ENCODE measurements at places on chromosomes 6 and 20.

DNA sequence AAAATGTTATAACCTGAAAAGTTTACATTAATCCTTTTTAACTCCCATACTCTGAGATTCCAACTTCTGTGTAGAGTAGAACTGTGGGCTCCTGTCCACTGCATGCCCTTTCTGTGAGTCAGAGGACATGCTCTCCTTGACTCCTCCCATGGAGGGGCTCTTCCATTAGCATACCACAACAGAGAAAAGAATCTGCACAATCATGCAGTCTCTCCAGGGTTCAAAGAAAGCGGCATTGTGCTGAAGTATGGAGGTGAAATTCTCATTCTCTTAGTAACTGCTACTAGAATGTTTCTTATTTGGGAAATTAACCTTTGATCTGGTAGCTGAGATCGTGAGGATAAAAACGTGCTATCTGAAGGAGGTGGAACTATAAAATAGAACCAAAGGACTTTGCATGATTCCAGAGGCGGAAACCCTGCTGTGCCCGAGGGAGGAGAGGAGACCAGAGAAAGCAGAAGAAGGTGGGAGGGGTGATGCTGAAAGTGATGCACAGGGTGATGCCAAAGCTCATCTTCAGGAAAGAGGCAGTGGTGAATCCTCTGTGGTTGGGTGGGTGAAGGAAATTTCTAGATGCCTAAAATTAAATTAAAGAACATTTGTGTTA, 202.2 kb upstream of the PCSK2 start:
- DNase-seq, result no peak

GRCh38 chr6:52576054-52576391, 837 bp downstream of the TRAM2 start:
- DNase-seq, result no peak

DNA sequence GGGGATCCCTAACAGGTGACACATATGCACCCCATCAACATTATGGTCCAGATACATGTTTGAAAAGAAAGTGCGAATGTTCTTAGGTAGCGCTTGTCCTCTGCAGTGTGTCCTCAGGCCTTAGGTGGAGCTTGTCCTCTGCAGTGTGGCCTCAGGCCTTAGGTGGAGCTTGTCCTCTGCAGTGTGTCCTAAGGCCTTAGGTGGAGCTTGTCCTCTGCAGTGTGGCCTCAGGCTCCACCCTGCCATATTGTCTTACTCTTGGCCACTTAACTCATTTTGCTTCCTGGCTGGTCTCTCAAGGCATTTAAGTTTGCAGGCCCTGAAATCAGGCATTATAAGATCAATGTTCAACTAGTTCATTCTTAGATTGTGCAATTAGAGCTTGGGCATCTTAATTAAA, 74.7 kb upstream of the SCP2D1 start:
- DNase-seq, result no peak

- DNase-seq, result no peak
Measured at GRCh38 chr6:112606656-112607435, 259.7 kb downstream of the RFPL4B start.

- DNase-seq, result peak; percentile 6
Measured at GRCh38 chr20:33169176-33169794, 1.3 kb downstream of the BPIFA2 start.

DNA sequence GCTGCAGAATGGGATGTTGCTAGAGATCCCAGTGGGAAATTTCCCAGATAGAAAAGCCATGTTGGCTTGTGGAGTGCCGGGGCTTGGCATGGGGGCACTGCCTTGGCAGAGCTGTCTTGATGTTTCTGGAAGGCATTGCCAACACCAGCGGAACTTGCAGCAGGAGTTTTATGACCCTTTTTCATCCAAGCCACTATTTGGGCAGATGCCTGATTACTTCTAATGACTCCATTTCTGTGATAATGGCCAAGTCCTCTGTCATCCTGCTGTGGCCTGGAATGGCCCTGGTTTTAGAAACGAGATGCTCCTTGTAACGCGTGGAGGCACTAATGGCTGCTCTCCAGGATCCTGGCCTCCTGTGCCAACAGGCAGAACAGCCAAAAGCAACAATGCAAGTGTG, 229.0 kb downstream of the ZNF217 start:
- no peak for DNase-seq

DNA sequence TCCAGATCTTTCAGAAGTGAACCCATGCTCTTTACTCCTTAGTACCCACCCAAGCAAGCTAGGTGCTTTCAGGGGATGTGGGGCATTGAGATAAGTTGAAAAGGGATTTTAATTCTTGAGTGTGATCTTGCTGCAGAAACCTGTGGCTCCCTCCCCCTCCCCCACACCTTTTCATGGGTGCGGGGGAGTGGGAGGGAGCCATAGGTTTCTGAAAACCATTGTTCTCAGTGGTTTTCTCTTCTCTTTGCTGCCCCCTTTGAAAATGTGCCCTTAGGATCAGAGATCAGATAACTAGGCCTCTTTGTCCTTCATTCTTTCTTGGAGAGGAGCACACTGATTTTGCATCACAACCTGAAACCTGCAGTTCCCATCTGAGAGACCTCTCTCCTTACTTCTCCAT, 2.4 kb downstream of the PCSK2 start:
- no peak for DNase-seq

DNA sequence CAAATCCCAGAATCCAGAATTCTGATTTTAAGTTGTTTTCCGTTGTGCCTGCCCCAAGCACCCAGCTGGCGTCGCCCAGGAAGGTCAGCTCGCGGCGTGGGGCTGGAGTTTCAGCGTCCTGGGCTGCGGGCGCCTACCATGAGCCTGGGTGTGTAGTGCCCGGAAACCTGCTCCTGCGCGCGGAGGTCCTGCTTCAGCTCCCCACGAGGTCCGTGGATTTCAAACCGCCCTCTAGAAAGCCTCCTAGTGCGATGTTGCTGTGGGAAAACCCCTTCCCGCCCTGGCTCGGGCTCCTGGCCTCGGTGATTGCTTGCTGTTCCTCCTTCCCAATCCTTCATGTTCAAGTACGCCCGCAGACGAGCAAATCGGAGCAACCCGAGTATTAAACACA, 51.3 kb upstream of the NRN1 start:
- no peak for DNase-seq

- no peak for DNase-seq
Measured at GRCh38 chr6:14477559-14477958, 360.0 kb downstream of the CD83 start.

DNA sequence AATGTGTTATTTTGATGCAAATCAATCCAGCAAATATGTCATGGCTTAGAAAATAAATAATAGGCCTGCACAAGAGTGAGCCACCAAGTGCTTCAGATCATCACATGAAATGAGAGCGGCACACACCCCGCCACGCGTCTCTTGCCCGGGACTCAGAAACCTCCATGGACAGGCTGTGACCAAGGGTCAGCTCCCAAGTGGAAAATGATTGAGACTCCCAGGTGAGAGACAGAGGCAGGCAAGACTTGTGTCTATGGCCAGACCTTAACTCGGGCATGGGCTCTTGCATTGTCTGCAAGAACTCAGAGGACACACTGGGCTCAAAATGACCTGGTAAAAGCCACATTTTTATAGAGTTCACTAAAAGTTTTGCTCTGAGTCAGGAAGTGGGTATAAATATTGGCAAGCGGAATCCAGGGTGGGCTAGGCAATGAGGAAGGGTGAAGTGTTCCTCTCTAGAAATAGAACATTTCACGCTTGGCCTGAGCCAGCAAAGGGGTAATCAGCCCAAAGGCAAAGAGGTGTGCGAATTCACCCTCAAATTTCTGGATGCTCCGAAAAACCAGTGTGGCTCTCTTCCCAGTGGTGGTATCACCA, 30.7 kb upstream of the RIN2 start:
- DNase-seq, result no peak

DNA sequence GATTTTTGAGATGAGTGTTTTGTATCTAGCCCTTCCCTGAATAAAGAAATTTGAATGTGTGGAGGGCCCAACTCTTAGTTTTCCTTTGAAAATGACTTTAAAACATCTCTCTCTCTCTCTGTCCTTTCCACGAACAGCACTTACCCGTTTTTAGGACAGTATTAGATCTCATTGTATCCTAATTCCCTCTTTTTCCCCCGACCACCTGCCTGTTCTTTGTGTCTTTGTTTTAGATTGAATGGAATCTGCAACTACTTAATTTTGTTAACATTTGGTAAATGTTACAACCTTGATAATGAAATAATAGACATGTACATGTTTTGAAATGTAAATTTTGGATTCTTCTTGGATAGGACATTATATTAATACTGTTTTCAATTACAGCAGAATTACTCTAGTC, 3.1 kb downstream of the DSP start:
- no peak for DNase-seq

GRCh38 chr6:159075506-159076228, 30.9 kb upstream of the TAGAP start:
- no peak for DNase-seq

GRCh38 chr6:170057034-170057734, 233.7 kb downstream of the DLL1 start:
- DNase-seq, result no peak

- DNase-seq, result no peak
Measured at GRCh38 chr20:60904730-60905129, 347.3 kb upstream of the CDH4 start.

DNA sequence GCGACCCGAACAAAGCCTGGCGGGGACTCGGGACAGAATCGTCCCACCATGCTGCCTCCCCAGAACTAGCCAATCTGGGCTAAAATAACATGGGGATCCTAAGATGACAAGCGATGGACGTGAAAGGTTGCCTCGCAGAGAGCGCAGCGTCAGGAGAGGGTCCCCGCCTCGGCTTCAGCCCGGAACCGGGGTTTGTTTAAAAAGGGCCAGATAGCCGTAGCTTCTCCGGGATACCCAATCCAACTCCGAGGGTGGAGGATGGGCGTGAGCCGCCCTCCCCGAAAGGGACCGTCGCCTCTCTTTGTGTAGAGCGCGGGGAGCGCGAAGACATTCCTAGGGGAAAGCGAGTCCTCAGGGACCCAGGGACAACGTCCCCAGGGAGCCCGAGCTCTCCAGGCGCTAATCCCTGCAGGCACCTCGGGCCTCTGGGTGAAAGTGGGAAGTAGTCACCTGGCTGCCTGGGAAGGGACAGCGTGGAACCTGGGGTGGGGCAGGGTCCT, 643 bp downstream of the CD24 start:
- DNase-seq, result no peak

DNA sequence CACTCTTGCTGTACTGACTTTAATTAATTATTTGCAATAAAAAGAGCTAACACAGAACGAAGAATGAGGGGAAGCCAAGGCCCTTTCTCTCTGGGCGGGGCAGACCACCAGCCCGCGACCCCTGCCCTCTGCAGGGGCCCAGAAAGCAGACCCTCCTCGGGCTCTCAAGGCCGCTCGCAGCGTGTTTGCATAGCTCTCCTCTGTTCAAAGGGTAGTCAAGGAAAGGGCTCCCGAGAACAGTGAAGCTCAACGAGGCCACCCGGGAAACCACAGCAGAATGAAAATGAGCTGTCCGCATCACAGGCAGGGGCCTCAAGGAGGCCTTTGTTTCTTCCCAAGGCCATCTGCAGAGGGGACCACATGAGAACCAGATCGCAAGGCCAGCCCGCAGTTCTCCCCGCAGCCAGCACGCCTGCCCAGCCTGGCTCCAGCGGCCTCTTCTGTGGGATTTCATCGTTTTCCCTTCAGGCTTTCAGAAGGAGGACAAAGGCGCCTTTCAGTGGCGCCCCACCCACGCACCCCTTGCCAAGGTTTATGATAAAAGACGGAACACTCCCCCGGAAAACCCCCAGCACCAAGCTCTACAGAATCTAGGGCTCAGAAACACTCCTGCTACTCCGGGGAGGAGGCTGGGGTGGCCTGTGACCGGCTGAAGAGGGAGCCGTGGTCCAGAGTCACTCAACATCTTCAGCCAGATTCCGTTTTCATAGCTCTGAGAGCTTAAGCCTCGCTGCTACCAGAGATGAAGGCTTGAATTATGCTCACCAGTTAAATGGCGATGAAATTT, 25.3 kb downstream of the ACSS1 start:
- DNase-seq, result no peak

DNA sequence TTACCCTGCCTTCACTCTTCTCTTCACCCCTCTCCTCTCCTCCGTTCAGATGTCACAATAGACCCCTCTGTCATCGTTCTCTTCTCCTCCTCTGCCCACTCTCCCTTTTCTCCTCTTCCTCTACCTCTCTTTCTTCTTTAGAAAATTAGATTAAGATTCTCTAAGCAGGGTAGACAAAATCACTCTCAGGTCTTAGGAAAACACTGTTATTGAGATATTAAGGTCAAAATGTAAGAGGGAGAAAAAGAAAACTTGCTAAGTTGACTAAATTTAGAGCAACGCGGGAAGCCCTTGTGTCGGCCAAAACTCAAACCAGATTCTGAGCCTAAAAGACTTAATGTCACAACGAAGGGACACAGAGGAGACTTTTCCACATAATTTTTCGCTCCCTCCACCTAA, 22.1 kb upstream of the ZNF184 start:
- no peak for DNase-seq

DNA sequence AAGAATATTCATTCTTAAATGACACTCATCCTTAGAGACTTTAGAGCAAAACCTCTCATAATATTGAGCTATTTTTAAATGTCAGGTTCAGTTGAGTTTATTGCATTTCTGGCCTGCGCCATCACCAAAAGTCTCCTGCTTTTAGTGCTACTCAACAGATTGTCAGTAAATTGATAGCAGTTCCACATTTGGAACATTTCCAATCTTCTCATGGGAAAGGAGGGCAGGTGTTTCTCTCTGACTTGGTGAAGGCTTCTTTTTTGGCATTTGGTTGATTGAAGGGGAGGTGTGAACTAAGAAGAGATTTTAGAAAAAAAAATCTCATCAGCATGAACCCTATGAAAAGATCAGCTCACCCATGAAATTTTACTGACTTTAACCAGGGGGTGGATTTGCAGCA, 125.9 kb upstream of the INSM1 start:
- DNase-seq, result no peak

- DNase-seq, result no peak
Measured at GRCh38 chr20:51193066-51193772, 170.3 kb upstream of the KCNG1 start.

DNA sequence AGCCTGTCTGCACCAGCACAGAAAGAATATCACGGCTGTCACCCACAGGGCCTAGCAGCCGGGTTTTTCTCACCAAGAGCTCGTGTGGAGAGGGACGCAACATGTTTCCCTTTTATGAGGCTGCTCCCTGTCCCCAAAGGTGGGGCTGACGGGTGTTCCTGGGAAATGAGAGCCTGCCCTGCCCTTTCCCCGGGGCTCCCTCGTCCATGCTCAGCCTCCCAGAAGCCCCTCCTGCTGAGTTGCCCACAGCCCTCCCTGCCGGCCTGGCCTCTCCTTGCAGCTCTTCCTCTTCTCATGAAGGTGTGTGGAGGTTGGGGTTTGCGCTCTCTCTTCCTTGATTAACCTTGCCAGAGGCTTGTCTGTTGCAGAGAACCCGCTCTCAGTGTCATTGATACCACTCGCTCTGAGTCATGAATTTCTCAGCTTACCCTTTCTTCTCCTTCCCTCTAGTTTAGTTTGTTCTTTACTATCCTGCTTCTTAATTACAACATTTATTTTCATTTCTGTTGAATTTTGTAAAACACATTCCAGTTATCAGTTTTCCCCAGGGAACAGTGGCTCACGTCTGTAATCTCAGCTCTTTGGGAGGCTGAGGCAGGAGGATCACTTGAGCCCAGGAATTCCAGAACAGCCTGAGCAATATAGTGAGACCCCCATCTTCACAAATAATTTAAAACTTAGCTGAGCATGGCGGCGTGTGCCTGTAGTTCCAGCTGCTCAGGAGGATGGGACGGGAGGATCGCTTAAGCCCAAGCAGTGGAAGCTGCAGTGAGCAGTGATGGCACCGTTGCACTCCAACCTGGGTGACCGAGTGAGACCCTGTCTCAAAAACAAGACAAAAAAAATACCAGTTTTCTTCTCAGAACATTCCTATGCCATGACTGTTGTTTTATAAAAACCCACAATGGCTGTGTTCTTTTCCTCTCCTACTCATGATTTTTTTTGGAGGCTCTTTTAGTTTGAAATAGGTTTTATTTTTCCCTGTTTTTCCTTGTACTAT, 103.8 kb downstream of the TMEM242 start:
- no peak for DNase-seq
